ENCODE measurements at places on chromosomes 3 and 15. TPM values are rescaled to one million over a fixed set of nuclear protein-coding genes. Genes with fewer than 3 reads are reported as not detected.

- no peaks in the 10 kb centered on the region for H3K36me3 ChIP-seq
- no peaks in the 10 kb centered on the region for H3K27me3 ChIP-seq
- H3K4me3 ChIP-seq = peak overlapping the region; percentile 23
- DNase-seq = no peak
- H3K4me1 ChIP-seq = peaks cover 8% of the 10 kb centered on the region
- H3K27ac ChIP-seq = peak overlapping the region; percentile 52
Observed at GRCh38 chr15:64836023-64836536, 5.6 kb upstream of the PLEKHO2 start.

DNA sequence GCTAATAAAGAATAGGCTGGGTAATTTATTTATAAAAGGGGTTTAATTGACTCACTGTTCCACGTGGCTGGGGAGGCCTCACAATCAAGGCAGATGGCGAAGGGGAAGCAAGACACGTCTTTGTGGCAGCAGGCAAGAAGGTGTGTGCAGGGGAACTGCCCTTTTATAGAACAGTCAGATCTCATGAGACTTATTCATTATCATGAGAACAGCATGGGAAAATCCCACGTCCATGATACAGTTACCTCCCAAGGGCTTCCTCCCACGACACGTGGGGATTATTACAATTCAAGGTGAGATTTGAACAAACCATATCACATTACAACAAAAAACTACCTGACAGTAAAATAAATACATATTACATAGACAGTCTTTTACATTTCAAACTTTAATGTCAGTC is 414.9 kb downstream of the NAALADL2 start:
- H3K27ac ChIP-seq = no peak overlapping the region
- no peaks in the 10 kb centered on the region for H3K27me3 ChIP-seq
- no peaks in the 10 kb centered on the region for H3K36me3 ChIP-seq
- no peak overlapping the region for H3K4me3 ChIP-seq
- DNase-seq = no peak

DNA sequence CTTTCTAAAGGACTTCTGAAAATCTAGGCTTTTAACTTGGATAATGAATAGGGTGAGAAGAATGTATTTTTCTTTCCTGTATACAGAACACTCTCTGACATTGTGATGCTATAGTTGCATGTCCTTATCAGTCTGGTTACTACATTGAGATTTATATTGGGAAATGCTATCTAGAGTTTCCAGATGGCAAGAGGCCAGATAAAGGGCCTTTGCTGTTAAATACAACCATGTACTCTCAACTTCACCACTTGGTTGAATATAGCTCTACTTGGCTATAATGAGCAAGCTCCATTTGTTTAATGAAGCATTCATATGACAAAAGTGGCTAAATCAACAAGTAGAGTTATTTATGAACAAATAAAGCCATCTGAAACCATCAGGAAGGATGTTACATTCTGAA is 91.0 kb downstream of the IGSF11 start:
- DNase-seq = no peak
- no peak overlapping the region for H3K27ac ChIP-seq
- no peaks in the 10 kb centered on the region for H3K36me3 ChIP-seq
- no peaks in the 10 kb centered on the region for H3K27me3 ChIP-seq
- H3K4me3 ChIP-seq = no peak overlapping the region

DNA sequence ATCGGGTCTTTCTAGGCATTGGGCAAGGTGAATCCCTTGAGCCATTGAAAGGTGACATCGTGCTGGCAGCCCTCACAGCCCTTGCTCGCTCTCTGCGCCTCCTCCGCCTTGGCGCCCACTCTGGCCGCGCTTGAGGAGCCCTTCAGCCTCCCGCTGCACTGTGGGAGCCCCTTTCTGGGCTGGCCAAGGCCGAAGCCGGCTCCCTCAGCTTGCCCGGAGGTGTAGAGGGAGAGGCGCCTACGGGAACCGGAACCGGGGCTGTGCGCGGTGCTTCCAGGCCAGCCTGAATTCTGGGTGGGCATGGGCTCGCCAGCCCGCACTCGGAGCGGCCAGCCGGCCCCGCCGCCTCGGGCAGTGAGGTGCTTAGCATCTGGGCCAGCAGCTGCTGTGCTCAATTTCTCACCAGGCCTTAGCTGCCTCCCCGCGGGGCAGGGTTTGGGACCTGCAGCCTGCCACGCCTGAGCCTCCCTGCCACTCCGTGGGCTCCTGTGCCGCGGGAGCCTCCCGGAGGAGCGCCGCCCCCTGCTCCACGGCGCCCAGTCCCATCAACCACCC is 35.4 kb upstream of the INO80 start:
- H3K27me3 ChIP-seq = no peaks in the 10 kb centered on the region
- DNase-seq = no peak
- H3K36me3 ChIP-seq = no peaks in the 10 kb centered on the region
- H3K4me3 ChIP-seq = peak overlapping the region; percentile 46
- H3K4me1 ChIP-seq = no peaks in the 10 kb centered on the region
- H3K27ac ChIP-seq = no peak overlapping the region

DNA sequence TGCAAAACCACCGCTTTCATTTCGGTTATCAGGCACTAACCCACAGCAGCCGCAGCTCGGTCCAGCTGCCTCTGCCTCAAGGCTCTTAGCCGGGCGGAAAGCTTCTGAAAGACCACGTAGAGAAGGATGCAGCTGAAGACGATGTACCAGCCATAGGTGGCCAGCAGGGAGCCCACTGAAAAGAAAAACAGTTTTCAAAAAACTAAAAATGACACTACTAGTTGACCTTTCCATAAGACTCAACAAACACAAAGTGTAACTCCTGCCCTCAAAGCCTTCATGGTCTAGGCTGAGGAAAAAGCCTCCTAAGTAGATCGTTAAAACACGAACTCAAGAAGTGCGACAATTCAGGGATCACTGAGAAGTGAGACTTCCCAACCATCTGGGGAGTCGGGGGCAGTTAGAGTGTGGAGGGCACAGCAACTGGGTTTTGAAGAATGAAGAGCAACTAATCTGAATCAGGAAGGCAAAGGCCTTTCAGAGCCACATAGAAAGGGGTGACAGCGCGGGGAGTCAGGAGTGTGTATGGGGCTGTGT is 716 bp downstream of the SELENOS start:
- peak overlapping the region; percentile 93 for H3K27ac ChIP-seq
- DNase-seq = no peak
- H3K36me3 ChIP-seq = no peaks in the 10 kb centered on the region

DNA sequence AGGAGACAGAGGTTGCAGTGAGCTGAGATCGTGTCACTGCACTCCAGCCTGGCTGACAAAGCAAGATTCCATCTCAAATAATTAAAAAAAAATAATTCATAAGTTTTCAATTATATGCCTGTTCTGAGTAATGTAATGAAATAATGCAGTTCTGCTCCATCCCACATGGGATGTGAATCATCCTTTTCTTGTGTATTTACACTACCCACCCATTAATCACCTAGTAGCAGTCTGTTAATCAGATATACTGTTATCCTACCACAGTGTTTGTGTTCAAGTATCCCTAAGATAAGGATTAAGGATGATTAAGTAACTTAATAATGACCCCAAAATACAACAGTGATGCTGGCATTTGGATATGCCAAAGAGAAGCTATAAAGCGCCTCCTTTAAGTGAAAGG is 38.8 kb downstream of the PIGB start:
- no peak overlapping the region for H3K4me3 ChIP-seq
- H3K27me3 ChIP-seq = no peaks in the 10 kb centered on the region
- H3K36me3 ChIP-seq = no peaks in the 10 kb centered on the region
- H3K27ac ChIP-seq = no peak overlapping the region
- H3K4me1 ChIP-seq = no peaks in the 10 kb centered on the region

CCR4 gene
- polyA plus RNA-seq = 2.0 TPM

AGTR1 gene
- 4.8 TPM for polyA plus RNA-seq

THRB gene
- 2.0 TPM for polyA plus RNA-seq

GRK7 gene
- 0.12 TPM for polyA plus RNA-seq

PLCD1 gene
- polyA plus RNA-seq = 88.4 TPM

BFSP2 gene
- polyA plus RNA-seq = not detected
